ENCODE measurements at places on chromosomes 5 and 9. TPM values are rescaled to one million over a fixed set of nuclear protein-coding genes. Genes with fewer than 3 reads are reported as not detected.

The FER gene
- 24.3 TPM for total RNA-seq

The DEPDC1B gene
- total RNA-seq, result under 0.01 TPM

The SPINK7 gene
- not detected for total RNA-seq

The SLC46A2 gene
- total RNA-seq, result 0.16 TPM

The IL13 gene
- total RNA-seq, result not detected

DNA sequence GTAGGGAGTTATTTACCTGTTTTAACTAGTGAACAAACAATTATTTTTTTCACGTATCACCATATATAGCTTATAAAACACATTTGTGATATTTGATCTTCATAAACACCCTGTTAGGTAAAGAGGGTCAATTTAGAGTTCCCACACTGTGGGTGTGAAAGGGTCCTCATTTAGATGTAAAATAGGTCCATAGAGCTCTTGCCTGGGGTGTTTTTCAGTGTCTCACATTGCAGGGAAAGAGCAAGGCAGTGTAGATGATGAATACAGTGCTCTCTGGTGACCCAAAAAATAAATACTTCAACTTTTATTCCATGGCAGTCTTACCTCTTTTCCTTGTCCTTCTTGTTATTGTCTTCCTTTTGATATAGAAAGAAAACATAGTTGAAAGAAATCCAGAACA lies 403.2 kb upstream of the SGCD start:
- no peak overlapping the region for H3K27ac ChIP-seq
- H3K36me3 ChIP-seq, result no peaks in the 10 kb centered on the region
- no peak for DNase-seq
- no peaks in the 10 kb centered on the region for H3K27me3 ChIP-seq
- H3K4me1 ChIP-seq, result no peaks in the 10 kb centered on the region

DNA sequence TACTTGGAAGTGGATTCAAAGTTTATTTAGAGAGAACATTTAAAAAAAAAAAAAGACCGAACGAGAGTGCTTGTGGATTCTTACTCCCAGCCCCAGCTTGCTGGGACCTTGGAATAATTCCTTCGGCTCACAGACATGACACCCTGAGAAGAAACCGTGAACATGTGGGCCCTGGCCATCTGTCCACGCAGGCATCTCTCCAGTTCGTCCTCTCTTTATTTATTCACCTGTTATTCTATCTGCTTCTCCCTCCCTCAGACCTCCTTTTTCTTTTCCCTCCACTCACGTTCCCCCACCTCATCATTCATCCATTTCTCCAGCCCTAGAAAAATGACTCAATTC lies 93.7 kb upstream of the PHYKPL start:
- H3K4me3 ChIP-seq, result no peak overlapping the region
- H3K27me3 ChIP-seq, result no peaks in the 10 kb centered on the region
- no peak for DNase-seq
- H3K27ac ChIP-seq, result no peak overlapping the region

DNA sequence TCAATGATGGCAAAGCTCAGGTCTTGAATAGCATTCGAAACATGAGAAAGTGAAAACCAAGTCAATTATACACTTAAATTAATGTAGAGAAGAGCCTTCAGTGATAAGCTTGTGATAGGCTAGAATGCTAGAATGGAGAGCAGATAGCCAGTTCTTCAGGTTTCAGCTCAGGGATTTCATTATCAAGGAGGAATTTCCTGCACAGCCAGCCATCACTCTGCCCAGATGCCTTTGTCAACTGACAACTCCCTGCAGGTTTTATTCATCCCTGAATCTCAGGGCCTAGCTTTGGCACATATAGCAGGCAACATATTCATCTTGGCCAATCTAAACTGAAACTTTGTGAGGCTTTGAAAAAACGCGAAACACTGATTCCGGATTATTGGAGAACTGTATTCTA lies 199.3 kb upstream of the CDH6 start:
- H3K27ac ChIP-seq, result no peak overlapping the region
- H3K36me3 ChIP-seq, result no peaks in the 10 kb centered on the region
- H3K4me3 ChIP-seq, result no peak overlapping the region
- no peak for DNase-seq
- H3K4me1 ChIP-seq, result no peaks in the 10 kb centered on the region

DNA sequence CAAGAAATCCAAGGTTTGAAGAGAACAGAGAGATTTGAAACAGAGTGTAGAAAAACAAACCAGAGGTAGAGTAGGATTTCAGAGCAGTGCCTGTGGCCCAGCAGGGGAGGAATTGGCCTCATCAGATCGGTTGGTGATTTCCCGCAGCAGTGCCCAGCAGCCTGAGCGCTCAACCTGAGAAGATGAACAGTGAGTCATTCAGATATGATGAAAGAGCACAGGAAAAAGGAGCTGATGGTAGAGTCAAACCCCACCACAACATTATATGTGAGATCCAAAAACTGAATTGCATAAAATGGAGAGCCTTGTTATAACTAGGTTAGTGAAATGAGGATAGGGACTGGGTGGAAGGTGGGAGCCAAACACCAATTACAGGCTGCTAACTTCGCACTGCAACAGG lies 248.9 kb downstream of the PIK3R1 start:
- no peak overlapping the region for H3K4me3 ChIP-seq
- no peaks in the 10 kb centered on the region for H3K27me3 ChIP-seq
- H3K36me3 ChIP-seq, result no peaks in the 10 kb centered on the region
- H3K27ac ChIP-seq, result no peak overlapping the region
- no peaks in the 10 kb centered on the region for H3K4me1 ChIP-seq

DNA sequence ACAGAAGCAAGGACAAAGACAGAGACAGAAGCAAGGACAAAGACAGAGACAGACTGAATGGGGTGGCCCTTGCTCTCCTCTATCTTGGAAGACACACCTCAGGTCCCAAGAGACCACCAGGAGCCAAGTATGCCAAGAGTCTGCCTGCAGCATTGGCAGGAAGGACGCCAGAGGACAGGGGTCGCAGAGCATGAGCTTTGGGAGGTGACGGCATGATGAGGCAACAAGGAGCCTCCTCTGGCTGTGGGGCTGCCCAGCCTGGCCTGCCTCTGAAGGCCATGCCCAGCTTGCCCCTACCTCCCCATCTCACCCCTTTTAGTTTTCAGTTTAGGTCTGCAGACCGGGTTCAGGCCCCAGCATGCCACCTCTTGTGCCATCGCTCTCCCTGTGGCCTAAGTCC lies 17.6 kb downstream of the PDGFRB start:
- peaks cover 11% of the 10 kb centered on the region for H3K4me1 ChIP-seq
- no peaks in the 10 kb centered on the region for H3K36me3 ChIP-seq
- no peak for DNase-seq
- peak overlapping the region; percentile 49 for H3K4me3 ChIP-seq
- H3K27me3 ChIP-seq, result no peaks in the 10 kb centered on the region

DNA sequence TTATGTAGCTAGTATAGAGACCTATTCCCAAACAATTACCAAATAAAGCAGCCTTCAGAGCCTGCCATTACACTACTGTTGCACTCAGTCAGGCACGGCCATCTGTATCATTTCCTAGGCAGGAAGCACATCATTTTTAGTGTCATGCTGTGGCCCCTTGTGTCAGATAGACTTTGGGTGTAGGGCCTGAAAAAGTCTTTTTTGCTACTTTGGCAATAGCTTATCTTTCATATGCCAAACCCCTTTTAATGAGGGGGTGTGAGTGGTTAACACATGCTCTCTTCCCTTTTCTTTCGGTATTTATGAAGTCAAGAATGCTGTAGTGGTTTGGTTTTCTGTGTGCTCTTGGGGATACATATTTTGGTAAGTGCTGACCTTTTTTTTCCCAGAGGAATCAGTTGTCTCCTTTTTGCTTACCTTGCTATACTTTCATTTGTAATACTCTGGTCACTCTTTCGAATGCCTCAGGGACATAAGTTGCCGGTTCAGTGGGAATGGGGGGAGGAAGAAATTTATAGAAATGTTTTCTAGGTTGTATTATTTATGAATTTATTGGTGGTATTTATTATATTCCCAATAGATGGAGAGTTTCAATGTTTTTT lies 209.8 kb downstream of the CSNK1G3 start:
- no peaks in the 10 kb centered on the region for H3K4me1 ChIP-seq
- no peaks in the 10 kb centered on the region for H3K36me3 ChIP-seq
- no peak overlapping the region for H3K27ac ChIP-seq
- H3K4me3 ChIP-seq, result no peak overlapping the region
- no peak for DNase-seq

GRCh38 chr5:151123897-151124751 lies 33.5 kb downstream of the ANXA6 start:
- H3K27me3 ChIP-seq, result no peaks in the 10 kb centered on the region
- no peaks in the 10 kb centered on the region for H3K4me1 ChIP-seq
- H3K4me3 ChIP-seq, result no peak overlapping the region
- no peaks in the 10 kb centered on the region for H3K36me3 ChIP-seq
- peak; percentile 56 for DNase-seq
- H3K27ac ChIP-seq, result peak overlapping the region; percentile 45

GRCh38 chr9:9792144-9792857 lies 820.5 kb downstream of the PTPRD start:
- H3K36me3 ChIP-seq, result no peaks in the 10 kb centered on the region
- no peak overlapping the region for H3K4me3 ChIP-seq
- no peak for DNase-seq
- no peaks in the 10 kb centered on the region for H3K4me1 ChIP-seq
- H3K27me3 ChIP-seq, result no peaks in the 10 kb centered on the region

GRCh38 chr9:11072176-11072575 lies 459.4 kb upstream of the PTPRD start:
- no peaks in the 10 kb centered on the region for H3K36me3 ChIP-seq
- H3K27ac ChIP-seq, result no peak overlapping the region
- no peaks in the 10 kb centered on the region for H3K4me1 ChIP-seq

DNA sequence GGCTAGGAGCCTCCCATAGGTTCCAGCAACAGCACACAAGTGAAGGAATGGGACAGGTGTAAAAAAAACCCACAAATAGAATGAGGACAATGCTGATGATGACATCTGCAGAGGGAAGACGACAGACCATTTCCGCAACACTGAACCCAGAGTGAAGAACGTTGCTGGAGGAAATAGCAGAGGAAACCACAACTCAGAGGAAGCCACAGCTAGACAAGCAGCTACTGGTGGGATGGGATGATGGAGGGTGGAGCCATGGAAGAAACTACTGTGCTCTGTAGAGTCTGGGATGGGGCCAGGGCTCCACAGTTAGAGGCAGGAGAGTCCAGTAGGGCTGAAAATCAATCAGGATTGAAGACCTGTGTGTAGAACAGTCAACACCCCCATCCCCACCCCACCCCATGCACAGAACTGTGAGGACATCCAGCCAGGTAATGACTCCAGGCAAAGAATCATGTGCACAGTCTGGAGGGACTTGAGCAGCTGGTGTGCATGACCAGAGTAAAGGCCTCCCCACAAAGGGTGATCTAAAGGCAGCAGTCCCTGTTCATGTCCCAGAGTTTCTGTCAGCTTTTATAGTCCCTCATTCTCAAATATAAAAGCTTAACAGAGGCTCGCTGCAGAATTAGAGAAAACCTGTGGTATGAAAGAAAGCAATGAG lies 65.2 kb upstream of the SPIN1 start:
- H3K4me3 ChIP-seq, result no peak overlapping the region
- no peaks in the 10 kb centered on the region for H3K4me1 ChIP-seq
- H3K27me3 ChIP-seq, result no peaks in the 10 kb centered on the region
- H3K27ac ChIP-seq, result no peak overlapping the region

- no peaks in the 10 kb centered on the region for H3K36me3 ChIP-seq
- no peaks in the 10 kb centered on the region for H3K4me1 ChIP-seq
- no peaks in the 10 kb centered on the region for H3K27me3 ChIP-seq
- H3K27ac ChIP-seq, result no peak overlapping the region
- no peak for DNase-seq
- H3K4me3 ChIP-seq, result no peak overlapping the region
These were observed 320.3 kb downstream of the ACTL7B start for GRCh38 chr9:108535526-108535925.

DNA sequence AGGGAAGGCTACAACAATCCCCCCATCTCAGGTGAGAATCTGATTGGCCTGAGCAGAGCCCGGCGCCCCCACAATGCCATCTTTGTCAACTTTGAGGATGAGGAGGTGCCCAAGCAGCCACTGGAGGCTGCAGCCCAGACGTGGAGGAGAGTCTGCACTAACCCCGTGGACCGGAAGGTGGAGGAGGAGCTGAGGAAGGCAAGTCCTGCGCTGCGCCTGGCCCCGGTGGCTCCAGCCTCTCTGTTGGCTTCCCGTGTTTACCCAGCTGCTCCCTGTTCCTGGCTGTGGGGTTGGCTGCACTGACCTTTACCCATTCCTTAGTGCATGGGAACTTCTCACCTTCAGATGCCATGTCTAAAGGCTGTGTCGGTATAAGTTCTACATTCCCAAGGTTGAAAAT lies 11.0 kb upstream of the CEL start:
- no peak overlapping the region for H3K4me3 ChIP-seq
- H3K27me3 ChIP-seq, result no peaks in the 10 kb centered on the region
- no peaks in the 10 kb centered on the region for H3K4me1 ChIP-seq

DNA sequence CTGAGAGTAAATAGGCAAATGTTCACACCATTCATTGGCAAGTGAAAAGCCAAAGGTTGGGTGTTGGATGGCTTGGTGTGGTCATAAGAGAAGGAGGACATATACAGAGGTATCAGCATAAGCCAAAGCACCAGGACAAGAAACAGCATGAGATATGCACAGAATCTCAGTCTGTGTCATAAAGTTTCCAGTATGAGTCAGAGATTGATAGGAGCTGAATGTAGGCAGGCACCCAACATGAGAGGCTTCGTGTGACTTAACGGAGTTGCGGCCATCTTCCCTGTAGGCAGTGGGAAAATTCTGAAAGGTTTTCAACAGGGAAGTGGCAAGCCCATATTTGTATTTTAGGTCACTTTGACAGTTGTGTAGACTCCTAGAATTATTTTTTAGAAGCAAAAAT lies 54.5 kb downstream of the SNCAIP start:
- H3K27me3 ChIP-seq, result no peaks in the 10 kb centered on the region
- H3K36me3 ChIP-seq, result no peaks in the 10 kb centered on the region
- H3K4me1 ChIP-seq, result no peaks in the 10 kb centered on the region
- no peak overlapping the region for H3K4me3 ChIP-seq

DNA sequence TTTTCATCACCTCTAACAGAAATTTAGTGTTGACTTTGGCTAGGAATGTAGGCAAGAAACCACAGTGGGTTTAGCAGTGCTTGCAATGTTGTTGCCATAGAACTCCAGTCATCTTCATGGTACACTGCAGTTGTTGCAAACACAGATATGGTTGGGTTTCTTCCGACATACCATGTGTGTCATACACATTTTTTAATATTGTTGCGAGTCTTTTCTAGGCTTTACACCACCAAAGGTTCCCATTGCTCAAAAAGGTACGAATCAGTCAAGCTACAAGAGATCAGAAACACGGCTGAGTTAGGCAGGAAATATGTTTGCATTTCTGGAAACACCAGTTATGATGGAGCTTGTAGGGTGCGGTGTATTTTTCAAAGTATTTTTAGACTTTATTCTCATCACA lies 172.4 kb downstream of the SYK start:
- no peaks in the 10 kb centered on the region for H3K4me1 ChIP-seq
- H3K27me3 ChIP-seq, result no peaks in the 10 kb centered on the region
- DNase-seq, result no peak
- H3K36me3 ChIP-seq, result no peaks in the 10 kb centered on the region
- no peak overlapping the region for H3K4me3 ChIP-seq

DNA sequence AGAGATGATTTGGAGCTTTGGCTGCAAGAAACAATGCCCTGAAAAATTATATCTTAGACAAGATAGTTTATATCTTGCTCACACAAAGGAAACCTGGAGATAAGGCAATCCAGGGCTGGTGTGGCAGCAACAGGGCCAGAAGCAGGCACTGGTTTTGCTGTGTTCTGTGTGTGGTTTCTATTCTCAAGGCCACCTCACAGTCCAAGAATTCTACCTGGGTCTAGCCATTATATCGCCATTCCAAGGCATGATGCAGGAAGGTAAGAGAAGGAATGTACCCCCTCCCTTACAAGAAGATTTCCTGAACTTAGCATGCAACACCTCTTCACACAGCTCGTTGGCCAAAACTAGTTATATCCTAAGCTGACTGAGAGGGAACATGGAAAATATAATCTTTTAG lies 74.5 kb upstream of the MEGF10 start:
- H3K27me3 ChIP-seq, result no peaks in the 10 kb centered on the region
- no peak overlapping the region for H3K27ac ChIP-seq
